ENCODE measurements at places on chromosomes 11 and 22. TPM values are rescaled to one million over a fixed set of nuclear protein-coding genes. Genes with fewer than 3 reads are reported as not detected.

CRYBA4 gene
- not detected for total RNA-seq

PATE4 gene
- total RNA-seq: not detected

WNT7B gene
- total RNA-seq: 51.2 TPM

ADORA2A gene
- 0.73 TPM for total RNA-seq

ZDHHC13 gene
- 12.9 TPM for total RNA-seq

RNF214 gene
- 13.4 TPM for total RNA-seq

PGA5 gene
- total RNA-seq: not detected

PGA3 gene
- not detected for total RNA-seq

OVOL1 gene
- total RNA-seq: 0.05 TPM

POU2AF3 gene
- 1.7 TPM for total RNA-seq

ANKK1 gene
- not detected for total RNA-seq

NDUFS3 gene
- 140 TPM for total RNA-seq

HSPA8 gene
- total RNA-seq: 1,572 TPM

IFITM10 gene
- total RNA-seq: 1.1 TPM

LMO2 gene
- total RNA-seq: 0.68 TPM

MMP1 gene
- total RNA-seq: 1.0 TPM

MYOD1 gene
- 0.06 TPM for total RNA-seq

TNNT3 gene
- 0.15 TPM for total RNA-seq

HOATZ gene
- not detected for total RNA-seq

OAF gene
- total RNA-seq: 9.7 TPM

GTPBP1 gene
- total RNA-seq: 9.7 TPM

MRPL40 gene
- 42.1 TPM for total RNA-seq

LDHAL6A gene
- not detected for total RNA-seq

KCNJ5 gene
- not detected for total RNA-seq

STK33 gene
- 4.2 TPM for total RNA-seq

MFRP gene
- total RNA-seq: not detected

OR51G1 gene
- total RNA-seq: not detected

BCL2L13 gene
- 35.9 TPM for total RNA-seq

OR6A2 gene
- not detected for total RNA-seq

TEX54 gene
- total RNA-seq: not detected

SCGB1C1 gene
- total RNA-seq: not detected

ARHGAP32 gene
- 3.4 TPM for total RNA-seq

RPS3 gene
- 4,590 TPM for total RNA-seq

KCNE3 gene
- not detected for total RNA-seq

SPINDOC gene
- total RNA-seq: 48.2 TPM

OR5A1 gene
- total RNA-seq: not detected

Measured in A549 treated with dexamethasone at 1 μM for 4 hours (cell line).